MM.1S (cell line): ENCODE measurements at places on chromosomes 13 and 19.
A peak's percentile ranks its signal among the peaks of the same experiment; 100 is the strongest.

GRCh38 chr13:34886987-34887386, 55.1 kb upstream of the NBEA start:
- DNase-seq = no peak
- H3K36me3 ChIP-seq = no peaks in the 10 kb centered on the region
- H3K27ac ChIP-seq = no peak overlapping the region
- no peaks in the 10 kb centered on the region for H3K27me3 ChIP-seq
- H3K4me3 ChIP-seq = no peak overlapping the region

- H3K36me3 ChIP-seq = no peaks in the 10 kb centered on the region
- no peak overlapping the region for H3K4me3 ChIP-seq
- no peak overlapping the region for H3K27ac ChIP-seq
- DNase-seq = no peak
- no peaks in the 10 kb centered on the region for H3K27me3 ChIP-seq
Measured at GRCh38 chr13:111037927-111038326, 77.2 kb upstream of the ARHGEF7 start.

DNA sequence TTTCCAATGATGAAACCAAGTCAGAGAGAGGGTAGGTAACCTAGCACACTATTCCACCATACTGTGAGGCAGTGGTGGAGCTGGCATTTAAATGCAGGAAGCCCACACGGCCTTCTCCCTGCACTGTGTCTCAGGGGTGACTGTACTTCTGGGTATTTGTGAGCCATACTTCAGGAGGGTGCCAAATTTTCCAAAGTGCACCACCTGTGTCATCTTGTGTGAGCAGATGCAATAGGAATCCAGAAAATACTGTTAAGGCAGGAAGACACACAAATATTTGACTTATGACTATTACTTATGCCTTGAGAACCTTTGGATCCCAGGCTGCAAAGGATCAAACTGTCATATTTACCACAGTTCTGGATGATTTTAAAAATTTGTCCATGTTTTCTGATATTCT, 17.3 kb downstream of the ZNF229 start:
- no peak for DNase-seq
- H3K27me3 ChIP-seq = no peaks in the 10 kb centered on the region
- no peak overlapping the region for H3K27ac ChIP-seq
- no peak overlapping the region for H3K4me3 ChIP-seq
- H3K4me1 ChIP-seq = no peaks in the 10 kb centered on the region

- DNase-seq = no peak
- H3K36me3 ChIP-seq = peaks cover 7% of the 10 kb centered on the region
- H3K27ac ChIP-seq = no peak overlapping the region
- H3K4me3 ChIP-seq = no peak overlapping the region
Measured at GRCh38 chr19:40755248-40755624, 4.2 kb downstream of the SNRPA start.

DNA sequence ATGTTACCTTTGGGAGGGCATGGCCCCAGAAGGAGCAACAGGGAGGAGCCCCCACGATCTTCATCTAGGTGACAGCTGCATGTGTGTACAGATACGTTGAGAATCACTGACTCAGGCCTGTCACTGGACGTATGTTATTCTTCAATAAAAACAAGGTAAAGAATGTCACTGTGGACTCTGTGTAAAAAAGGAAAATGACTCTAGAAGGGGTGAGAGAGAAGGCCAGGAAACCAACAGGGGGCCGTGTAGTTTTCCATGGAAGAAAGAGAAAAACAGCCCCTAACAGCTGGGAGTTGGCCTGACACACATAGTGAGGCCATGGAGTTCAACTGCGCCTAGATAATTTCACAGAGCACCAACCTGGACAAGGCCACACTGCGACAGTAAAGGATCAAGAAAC, 1.9 kb upstream of the LYPD3 start:
- no peak overlapping the region for H3K27ac ChIP-seq
- H3K27me3 ChIP-seq = peaks cover 4% of the 10 kb centered on the region
- no peak for DNase-seq
- H3K36me3 ChIP-seq = no peaks in the 10 kb centered on the region
- no peak overlapping the region for H3K4me3 ChIP-seq
- peaks cover 8% of the 10 kb centered on the region; the same call in 1 of the 2 replicates for H3K4me1 ChIP-seq

DNA sequence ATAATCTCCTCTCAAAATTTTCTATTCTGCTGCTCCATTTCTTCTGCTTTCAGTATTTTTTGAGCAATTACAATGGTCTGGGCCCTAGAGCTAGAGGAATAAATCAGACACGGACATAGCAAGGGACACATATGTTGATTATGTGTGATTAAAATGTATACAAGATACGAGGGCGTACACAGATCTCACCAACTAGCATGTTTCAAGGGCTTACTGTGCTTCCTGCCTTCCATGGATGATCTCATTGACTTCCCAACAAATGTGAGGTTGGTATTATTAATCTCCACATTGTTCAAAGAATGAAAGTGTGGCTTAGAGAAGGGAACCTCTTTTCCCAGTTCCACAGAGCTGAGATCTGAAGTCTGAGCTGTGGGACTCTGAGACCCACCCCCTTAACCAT, 9.1 kb downstream of the PLD3 start:
- no peak overlapping the region for H3K4me3 ChIP-seq
- no peak for DNase-seq
- no peaks in the 10 kb centered on the region for H3K4me1 ChIP-seq

DNA sequence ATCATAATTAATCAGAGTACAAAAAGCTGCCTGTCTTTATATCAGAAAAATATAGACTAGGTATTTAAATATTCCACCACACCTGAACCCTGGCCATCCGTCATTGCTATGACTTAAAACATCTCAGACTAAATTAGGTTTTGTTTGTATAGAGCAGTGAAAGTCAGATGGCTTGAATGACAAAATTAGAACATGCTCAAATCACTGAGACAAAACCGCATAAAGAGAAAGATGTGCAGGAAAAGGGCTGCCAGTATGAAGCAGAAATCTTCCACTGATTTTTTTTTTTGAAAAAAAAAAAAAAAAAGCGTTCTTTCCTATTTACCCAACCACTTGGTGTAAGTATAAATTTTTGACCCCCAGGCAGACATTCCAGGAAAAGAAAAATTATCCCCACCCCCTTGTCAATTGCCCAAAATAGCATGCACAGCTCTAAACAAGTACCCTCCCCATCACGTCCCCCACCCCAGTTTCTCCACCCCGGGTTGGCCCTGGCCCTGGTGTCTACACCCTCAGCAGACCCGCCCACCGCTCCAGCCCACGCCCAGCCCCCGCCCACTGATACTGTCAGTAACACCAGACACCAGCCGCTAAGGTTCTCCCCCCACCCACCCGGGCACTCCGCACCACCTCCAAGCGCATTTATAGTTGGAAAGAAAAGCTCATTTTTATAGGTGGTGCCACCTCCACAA, 118.6 kb downstream of the URI1 start:
- H3K36me3 ChIP-seq = no peaks in the 10 kb centered on the region
- H3K27me3 ChIP-seq = peaks cover 57% of the 10 kb centered on the region
- DNase-seq = no peak
- no peak overlapping the region for H3K4me3 ChIP-seq
- H3K4me1 ChIP-seq = no peaks in the 10 kb centered on the region
- H3K27ac ChIP-seq = no peak overlapping the region

- no peaks in the 10 kb centered on the region for H3K27me3 ChIP-seq
- DNase-seq = no peak
- H3K27ac ChIP-seq = no peak overlapping the region
- H3K4me1 ChIP-seq = no peaks in the 10 kb centered on the region
- no peaks in the 10 kb centered on the region for H3K36me3 ChIP-seq
Measured at GRCh38 chr13:57799624-57800023, 168.1 kb downstream of the PCDH17 start.

GRCh38 chr19:48726556-48726955, 7.0 kb upstream of the MAMSTR start:
- peaks cover 57% of the 10 kb centered on the region for H3K27me3 ChIP-seq
- no peaks in the 10 kb centered on the region for H3K4me1 ChIP-seq
- H3K27ac ChIP-seq = no peak overlapping the region
- no peaks in the 10 kb centered on the region for H3K36me3 ChIP-seq

GRCh38 chr19:18119013-18119716, 21.6 kb downstream of the MAST3 start:
- peak overlapping the region; percentile 63 for H3K27ac ChIP-seq
- H3K4me1 ChIP-seq = peaks cover 23% of the 10 kb centered on the region
- DNase-seq = peak; percentile 69

DNA sequence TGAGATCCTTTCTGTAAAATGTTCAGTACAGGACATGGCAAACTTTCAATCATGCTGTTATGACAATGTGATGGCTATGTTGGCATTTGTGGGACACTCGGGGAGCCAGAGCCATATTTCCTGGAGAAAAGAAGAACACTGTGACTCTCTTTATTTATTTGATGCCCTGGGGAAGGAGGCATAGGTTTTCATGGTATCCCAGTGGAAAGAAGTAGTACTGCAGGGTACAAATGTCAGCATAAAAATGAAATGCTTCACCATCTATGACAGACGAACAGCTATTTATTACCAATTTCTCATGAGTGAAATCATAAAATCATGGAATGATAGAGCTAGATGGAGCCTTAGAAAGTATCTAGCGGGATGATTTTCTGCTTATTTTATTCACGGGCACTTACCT, 217.1 kb downstream of the COL4A1 start:
- H3K4me3 ChIP-seq = no peak overlapping the region
- H3K27me3 ChIP-seq = no peaks in the 10 kb centered on the region
- DNase-seq = no peak
- no peak overlapping the region for H3K27ac ChIP-seq

- no peaks in the 10 kb centered on the region for H3K27me3 ChIP-seq
- no peaks in the 10 kb centered on the region for H3K4me1 ChIP-seq
- no peaks in the 10 kb centered on the region; the same call in 1 of the 2 replicates for H3K36me3 ChIP-seq
- DNase-seq = no peak
- H3K27ac ChIP-seq = no peak overlapping the region
- H3K4me3 ChIP-seq = no peak overlapping the region
Measured at GRCh38 chr19:4380254-4380727, 20.1 kb downstream of the SH3GL1 start.

GRCh38 chr13:112990783-112991182, 21.8 kb downstream of the MCF2L start:
- peaks cover 92% of the 10 kb centered on the region for H3K27me3 ChIP-seq
- DNase-seq = peak; percentile 84
- H3K27ac ChIP-seq = peak overlapping the region; percentile 36; the same call in 1 of the 2 replicates

DNA sequence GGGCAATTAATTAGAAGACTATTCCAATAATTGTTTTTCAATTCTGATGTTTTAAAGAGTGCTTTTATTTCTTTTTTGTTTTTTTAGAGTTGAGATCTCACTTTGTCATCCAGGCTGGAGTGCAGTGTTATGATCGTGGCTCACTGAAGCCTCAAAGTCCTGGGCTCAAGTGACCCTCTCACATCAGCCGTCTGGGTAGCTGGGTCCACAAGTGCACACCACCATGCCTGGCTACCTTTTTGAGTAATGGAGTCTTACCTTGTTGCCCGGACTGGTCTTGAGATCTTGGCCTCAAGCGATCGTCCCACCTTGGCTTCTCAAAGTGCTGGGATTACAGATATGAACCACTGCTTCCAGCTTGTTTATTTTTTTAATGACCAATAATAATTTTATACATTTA, 207.8 kb downstream of the NDFIP2 start:
- no peak overlapping the region for H3K4me3 ChIP-seq
- no peaks in the 10 kb centered on the region for H3K27me3 ChIP-seq
- no peak overlapping the region for H3K27ac ChIP-seq
- H3K4me1 ChIP-seq = no peaks in the 10 kb centered on the region
- no peaks in the 10 kb centered on the region for H3K36me3 ChIP-seq

- no peaks in the 10 kb centered on the region for H3K4me1 ChIP-seq
- H3K4me3 ChIP-seq = no peak overlapping the region
- H3K27ac ChIP-seq = no peak overlapping the region
- no peak for DNase-seq
- no peaks in the 10 kb centered on the region for H3K36me3 ChIP-seq
Measured at GRCh38 chr19:27892500-27892899, 1320.5 kb downstream of the UQCRFS1 start.

GRCh38 chr19:4929186-4929585, 19.9 kb downstream of the UHRF1 start:
- H3K36me3 ChIP-seq = peaks cover 11% of the 10 kb centered on the region
- H3K4me3 ChIP-seq = no peak overlapping the region
- H3K27me3 ChIP-seq = no peaks in the 10 kb centered on the region
- no peak for DNase-seq

DNA sequence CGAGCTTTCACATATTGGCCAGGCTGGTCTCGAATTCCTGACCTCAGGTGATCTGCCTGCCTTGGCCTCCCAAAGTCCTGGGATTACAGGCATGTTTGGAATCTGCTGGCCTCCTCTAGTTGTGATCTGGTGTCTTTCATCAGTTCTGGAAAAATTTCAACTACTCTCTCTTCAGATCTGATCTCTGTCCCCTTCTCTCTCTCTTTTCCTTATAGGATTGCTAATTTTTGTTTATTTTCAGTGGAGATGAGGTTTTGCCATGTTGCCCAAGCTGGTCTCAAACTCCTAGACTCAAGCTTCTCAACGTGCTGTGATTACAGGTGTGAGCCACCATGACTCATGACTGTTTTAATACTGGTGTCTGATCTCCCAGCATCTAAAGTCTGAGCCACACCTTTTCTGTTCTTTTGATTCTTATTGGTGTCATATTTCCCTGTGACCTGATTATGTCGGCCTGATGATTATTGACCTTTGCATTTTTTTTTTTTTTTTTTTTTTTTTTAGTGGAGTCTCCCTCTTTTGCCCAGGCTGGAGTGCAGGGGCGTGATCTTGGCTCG, 10.4 kb upstream of the NANOS2 start:
- H3K4me3 ChIP-seq = no peak overlapping the region
- DNase-seq = no peak
- H3K36me3 ChIP-seq = no peaks in the 10 kb centered on the region
- peaks cover 4% of the 10 kb centered on the region; the same call in 1 of the 2 replicates for H3K4me1 ChIP-seq

DNA sequence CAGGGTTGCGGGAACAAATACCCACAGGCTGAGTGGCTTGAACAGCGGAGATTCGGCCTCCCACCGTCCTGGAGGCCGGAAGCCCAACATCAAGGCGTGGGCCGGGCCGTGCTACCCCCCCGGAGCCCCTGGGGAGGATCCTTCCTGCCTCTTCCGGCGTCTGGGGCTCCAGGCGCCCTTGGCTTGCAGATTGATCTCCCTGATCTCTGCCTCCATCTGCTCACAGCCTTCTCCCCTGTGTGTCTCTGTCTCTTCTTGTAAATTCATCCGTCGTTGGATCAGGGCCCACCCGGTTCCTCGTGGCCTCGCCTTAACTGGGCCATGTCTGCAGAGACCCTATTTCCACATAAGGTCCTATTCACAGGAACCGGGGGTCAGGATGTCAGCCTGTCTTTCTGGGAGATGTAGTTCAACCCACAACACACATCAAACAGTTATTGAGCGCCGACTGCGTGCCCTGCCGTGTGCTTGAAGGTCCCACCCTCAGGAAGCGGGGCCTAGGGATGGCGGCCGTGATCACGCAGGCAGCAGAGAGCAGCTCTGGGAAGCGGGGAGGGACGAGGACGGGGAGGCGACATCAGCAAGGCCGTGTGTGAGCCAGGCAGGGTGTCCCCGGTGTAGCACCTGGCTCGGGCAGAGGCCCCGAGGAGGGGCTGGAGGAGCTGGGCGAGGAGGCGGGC, 21.3 kb downstream of the HCN2 start:
- DNase-seq = no peak
- no peak overlapping the region for H3K27ac ChIP-seq
- peak overlapping the region; percentile 15; the same call in 1 of the 2 replicates for H3K4me3 ChIP-seq

GRCh38 chr13:49759503-49759902, 33.0 kb downstream of the KPNA3 start:
- no peak for DNase-seq
- H3K4me3 ChIP-seq = no peak overlapping the region
- no peak overlapping the region for H3K27ac ChIP-seq
- H3K27me3 ChIP-seq = no peaks in the 10 kb centered on the region
- H3K4me1 ChIP-seq = no peaks in the 10 kb centered on the region

- no peaks in the 10 kb centered on the region for H3K27me3 ChIP-seq
- peaks cover 57% of the 10 kb centered on the region for H3K4me1 ChIP-seq
- no peak for DNase-seq
- H3K36me3 ChIP-seq = peaks cover 1% of the 10 kb centered on the region; the same call in 1 of the 2 replicates
- H3K4me3 ChIP-seq = peak overlapping the region; percentile 95
- H3K27ac ChIP-seq = peak overlapping the region; percentile 99
Measured at GRCh38 chr19:41551212-41551610, 24.8 kb upstream of the CEACAM21 start.
